CD4-positive, alpha-beta T cell treated with Interleukin-1 beta for 1 hour (primary cell): ENCODE measurements at places on chromosomes 12 and 14.

DNA sequence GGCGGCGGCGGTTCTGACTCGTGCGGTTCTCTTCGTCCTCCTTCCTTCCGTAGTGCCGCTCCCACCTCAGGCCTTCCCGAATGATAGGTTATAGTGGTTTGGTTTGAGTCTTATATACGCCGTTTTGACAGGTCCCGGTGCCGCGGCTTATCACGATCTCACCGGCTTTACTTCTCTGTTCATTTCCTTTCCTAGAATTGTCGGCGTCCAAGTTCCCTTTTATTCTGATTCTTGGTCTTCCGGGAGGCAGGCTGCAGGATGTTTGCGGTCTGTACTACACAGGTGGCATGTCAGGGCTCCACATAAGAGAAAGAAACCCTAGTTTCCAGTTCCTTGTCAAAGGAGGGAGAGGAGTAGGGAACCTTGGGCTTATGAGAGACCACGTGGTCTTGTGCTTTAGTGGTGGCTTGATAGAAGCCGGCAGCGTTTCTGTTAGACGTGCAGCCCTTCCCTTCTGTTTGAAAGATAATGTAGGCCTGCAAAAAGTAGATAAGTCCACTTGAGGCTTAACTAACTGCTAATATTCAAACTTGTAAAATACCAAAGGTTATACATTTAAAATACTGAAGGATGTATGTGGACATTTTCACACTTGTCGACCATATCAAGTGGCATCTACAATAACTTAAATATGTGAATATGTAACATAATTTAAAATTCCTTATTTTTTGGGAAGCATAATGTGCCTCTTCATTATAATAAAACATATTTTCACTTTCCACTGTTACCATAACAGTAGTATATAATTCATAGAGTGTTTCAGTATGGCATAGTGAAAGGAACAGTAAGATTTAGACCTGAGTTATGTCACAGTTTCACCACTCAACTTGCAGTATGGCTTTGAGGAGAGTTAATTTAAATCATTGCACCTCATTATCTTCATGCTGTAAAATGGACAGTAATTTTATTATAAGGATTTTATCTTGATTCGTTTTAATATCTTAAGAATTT lies 804 bp downstream of the USP15 start:
- DNase-seq, result peak; percentile 74

DNA sequence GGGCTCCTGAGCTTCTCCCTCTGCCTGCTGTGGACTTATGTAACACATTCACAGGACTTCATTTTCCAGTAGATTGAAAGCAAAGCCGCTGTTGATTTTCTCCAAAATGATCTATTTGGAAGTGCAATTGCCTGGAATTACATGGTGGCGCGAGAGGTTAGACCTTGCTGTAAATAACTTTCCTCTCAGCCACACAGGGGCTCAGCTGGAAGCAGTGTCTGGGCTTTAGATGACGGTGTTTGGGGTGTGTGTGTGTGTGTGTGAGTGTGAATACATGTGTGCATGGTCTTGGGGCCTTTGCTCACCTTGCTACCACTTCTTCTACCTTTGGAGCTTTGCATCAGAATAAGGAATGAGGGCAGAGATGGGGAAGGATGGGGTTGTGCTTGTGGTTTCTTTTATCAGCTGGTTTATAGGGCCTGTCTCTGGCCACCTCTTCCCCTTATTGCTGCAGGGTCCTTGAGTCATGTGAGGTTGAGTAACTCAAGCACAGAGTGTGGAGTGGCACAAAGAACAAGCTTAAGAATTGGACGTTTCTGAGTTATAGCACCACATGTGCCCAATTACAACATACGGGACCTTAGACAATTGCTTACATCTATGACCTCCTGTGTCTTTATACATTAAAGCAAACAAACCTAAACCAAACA lies 280.6 kb downstream of the NRXN3 start:
- DNase-seq, result no peak

DNA sequence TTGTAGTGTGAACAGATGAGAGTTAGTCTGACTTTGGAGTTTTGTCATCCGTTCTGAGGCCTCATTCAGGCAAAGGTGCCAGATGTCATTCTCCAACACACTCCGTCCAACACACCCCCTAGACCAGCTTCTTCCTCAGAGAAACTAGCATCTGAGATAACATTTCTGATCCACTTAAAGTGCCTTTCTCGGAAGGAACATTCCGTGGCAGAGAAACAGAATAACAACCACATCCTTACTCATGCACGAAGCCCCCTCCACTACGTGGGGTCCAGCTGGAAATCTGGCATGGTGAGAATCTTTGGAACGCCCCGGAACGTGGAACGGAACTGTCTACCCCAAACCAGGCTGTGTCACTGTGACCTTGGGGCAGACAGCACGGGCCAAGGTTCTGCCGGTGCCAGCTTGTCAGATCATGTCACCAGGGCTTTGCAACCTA lies 17.0 kb upstream of the BCL7A start:
- DNase-seq, result no peak

GRCh38 chr14:74049876-74050495 lies 30.8 kb downstream of the BBOF1 start:
- DNase-seq, result no peak

DNA sequence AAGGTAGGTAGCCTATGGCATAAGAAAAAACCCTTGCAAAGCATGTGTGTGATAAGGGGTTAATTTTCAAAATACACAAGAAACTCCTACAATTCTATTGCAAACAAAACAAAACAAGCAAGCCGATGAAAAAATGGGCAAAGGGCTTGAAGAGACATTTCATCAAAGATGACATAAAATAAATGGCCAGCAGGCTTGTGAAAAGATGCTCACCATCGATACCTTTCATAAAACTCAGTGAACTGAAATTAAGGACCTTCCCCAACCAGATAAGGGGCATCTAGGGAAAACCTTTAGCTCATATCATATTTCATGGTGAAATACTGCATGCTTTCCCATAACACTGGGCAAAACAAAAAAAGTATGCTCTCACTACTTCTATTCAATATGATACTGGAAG lies 131.2 kb downstream of the PPM1H start:
- DNase-seq, result no peak

- DNase-seq, result no peak
These were observed 66.4 kb downstream of the PAWR start for GRCh38 chr12:79624378-79624777.

DNA sequence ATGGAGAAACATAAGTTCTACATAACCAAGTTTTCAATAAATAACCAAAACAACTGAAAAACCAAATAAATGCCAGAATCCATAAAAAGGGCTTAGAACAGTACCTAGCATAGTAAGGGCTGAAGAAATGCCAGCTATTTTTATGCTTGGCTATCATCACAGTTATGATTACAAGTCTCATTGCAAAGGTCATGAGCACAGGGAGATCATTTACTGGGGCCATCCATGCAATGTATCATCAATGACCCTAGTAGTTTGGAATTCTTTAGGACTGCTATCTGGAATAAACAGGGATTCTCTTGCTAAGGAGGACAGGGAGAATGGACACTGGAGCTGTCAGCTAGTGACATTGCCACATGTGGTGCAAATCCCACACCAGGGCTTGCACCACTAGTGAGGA lies 92.5 kb upstream of the NAP1L1 start:
- DNase-seq, result no peak
